ENCODE measurements at places on chromosomes 12 and 14.

DNA sequence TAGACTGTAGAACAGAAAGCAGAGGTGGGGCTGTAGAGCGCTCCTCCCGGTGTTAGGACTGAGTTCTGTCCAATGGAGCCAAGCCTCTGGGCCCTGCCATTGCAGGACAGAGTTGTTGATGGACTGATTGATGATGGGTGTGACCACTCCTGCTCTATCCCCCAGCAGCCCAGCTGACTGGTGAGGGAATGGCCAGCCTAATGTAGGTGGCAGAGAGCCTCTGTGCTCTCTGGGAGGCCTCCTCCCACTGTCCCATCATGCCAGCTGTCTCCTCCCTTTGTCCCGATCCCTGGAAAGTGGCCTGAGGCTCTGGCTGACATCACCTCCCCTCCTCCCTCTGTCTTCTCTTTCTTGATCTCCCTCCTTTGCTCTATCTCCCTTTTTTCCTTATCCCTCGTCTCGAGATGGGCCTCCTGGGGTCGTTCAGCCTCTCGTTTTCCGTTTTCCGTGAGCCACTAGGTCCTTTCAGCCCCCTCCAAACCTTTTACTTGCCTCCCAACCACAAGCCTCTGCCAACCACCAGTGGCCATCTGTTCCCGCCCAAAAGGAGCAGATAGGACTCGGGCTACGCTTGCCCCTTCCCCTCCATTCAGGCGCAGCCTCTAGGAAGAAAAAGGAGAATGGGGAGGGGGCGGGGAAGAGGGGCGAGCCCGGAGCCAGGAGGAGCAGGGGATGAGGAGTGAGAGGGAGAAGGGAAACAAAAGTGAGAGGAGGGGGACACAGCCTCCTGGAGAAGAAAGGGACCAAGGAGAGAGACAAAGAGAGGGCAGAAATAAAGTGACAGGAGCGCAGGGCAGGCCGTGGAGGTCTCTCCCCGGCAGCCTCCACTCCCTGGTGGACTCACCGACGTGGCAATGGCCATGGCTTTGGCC, 572 bp downstream of the EFS start:
- DNase-seq, result no peak

GRCh38 chr12:122023339-122024131, 1.9 kb downstream of the BCL7A start:
- DNase-seq, result no peak

DNA sequence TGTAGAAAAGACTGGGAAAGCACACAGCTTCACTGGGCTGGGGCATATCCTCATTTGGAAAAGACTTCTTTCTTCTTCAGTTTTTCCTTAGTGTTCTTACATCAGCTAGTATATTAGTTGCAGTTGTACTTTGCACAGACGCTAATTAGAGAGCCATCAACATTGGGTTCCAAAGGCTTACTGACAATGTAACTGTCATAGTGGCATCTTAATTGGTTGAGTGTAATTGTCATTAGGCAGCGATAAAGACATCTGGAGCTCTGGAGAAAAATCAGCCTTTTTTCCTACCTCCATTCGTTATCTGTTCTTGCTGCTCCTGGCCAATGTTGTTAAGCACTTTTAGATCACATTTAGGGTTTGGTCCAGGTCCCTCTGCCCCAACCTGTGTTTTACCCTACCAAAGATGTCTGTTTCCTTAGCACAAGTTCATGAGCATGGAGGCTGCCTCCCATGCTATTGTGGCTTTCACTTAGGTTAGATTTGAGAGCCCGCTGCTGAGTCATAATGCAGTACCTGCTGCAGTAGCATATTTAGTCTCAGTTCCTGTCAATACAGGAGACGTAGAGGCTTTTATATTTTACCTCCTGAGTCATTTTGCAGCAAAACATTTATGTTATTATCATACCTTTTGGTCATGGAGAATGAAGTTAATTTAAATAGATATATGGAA, 49.2 kb downstream of the FBXW8 start:
- DNase-seq, result no peak

- DNase-seq, result no peak
Observed at GRCh38 chr14:69873877-69874780, 5.1 kb upstream of the SMOC1 start.

DNA sequence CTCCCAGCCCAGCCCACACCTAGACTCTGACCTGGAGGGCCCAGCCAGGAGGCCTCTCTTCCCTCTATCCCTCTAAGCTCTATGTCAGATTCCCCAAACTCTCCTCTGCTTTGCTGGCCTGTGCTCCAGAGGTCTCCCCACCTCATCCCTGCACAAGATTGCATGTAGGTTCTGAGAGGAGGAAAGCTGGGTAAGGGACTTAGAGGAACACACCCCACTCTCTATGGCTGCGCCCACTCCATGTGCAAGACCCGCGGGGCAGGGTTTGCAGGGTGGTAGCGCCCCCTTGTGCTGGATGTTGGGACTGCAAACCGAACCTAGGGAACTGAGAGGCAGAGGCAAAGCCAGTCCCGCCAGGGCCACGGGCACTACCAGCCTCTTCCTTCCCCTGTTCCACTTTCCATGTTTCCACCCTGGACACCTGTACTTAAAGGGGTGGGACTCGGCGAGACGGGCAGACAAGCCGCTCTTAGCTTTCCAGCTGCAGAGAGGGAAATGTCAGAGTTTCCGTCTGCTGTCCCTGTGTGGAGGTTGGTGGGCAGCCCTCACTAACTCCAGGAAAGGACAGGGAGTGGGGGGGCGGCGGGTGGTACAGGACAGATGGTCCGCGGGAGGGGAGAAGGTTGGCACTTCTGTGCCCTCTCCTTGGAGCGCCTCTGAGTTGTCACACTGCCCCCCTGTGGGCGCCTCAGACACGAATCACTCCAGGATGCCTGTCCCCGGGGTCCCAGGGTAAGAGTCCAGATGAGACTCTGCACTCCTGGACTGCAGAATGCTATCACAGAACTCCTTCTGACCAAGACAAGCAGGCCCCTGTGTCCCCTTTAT, 16.8 kb downstream of the MMP14 start:
- peak; percentile 84 for DNase-seq

- DNase-seq, result no peak
Observed at GRCh38 chr14:21263284-21264024, 5.8 kb downstream of the HNRNPC start.

DNA sequence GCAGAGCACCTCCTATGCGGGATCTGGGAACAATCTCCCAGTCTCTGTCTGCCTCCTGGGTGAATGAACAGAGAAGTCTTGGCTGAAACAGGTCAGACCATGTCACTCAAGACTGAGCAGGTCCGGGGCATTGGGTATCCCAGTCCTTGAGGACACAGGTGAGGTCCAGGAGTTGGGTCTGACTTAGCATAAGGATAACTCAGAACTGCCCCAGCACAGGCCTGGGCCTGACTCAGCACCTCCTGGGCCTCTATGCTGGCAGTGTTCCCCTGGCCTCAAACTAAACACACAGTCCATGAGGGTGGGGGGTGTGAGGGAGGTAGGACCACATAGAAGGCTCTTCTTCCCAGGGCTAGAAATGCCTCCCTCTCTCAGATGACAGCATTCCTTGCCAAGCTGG, 1.5 kb upstream of the SDR9C7 start:
- DNase-seq, result no peak

DNA sequence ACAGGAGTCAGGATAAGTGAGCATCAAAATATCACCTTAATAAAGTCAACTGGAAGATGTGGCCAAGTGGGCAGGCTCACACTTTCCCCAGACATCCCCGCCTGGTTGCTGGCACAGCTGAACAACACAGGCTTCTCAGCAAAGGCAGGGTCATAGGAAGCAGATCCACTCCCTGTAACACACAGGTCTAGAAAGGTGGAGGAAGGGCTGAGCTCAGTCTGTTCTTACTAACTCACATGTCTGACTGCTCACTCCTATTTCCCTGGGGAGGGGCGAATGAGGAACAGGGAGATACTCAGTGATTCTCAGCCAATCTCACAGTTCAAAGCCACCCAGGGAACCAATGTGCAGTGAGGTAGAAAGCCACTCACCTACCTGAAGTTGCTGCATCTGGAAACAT, 45.0 kb upstream of the AMN1 start:
- DNase-seq, result no peak

DNA sequence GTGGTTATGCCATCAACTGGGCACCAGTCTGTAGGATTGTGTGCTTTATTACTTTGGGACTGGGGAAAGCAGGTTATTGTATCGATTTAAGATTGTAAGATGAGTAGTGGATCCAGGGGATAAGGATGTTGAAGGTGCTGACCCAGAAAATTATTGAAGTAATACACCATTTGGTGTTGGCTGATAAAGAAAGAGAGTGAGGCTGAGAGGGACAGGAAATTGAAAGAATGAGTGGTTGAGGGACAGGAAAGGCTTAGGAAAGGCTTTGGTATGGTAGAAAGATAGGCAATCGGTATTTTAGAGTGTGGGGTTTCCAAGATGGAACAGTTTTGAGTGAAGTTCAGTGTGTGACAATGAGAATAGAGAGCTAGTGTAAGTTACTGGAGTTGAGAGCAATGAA, 12.3 kb downstream of the PPHLN1 start:
- DNase-seq, result no peak

- no peak for DNase-seq
Observed at GRCh38 chr14:96231526-96232130, 24.4 kb upstream of the BDKRB1 start.

DNA sequence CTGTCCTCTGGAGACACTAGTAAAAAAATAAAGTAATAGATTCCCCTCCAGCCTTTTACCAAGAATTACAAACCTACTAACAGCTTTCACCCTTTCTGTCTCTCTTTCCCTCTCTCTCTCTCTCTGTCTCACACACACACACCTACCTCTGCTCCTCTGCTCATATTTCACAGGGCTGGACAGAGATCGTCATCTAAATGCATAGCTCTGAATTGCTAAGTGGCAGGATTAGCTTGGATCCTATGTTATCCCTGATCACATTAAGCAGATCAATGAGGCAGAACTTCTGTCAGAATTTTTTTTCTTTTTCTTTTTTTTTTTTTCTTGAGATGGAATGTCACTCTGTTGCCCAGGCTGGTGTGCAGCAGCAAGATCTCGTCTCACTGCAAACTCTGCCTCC, 22.9 kb downstream of the VCPKMT start:
- no peak for DNase-seq

DNA sequence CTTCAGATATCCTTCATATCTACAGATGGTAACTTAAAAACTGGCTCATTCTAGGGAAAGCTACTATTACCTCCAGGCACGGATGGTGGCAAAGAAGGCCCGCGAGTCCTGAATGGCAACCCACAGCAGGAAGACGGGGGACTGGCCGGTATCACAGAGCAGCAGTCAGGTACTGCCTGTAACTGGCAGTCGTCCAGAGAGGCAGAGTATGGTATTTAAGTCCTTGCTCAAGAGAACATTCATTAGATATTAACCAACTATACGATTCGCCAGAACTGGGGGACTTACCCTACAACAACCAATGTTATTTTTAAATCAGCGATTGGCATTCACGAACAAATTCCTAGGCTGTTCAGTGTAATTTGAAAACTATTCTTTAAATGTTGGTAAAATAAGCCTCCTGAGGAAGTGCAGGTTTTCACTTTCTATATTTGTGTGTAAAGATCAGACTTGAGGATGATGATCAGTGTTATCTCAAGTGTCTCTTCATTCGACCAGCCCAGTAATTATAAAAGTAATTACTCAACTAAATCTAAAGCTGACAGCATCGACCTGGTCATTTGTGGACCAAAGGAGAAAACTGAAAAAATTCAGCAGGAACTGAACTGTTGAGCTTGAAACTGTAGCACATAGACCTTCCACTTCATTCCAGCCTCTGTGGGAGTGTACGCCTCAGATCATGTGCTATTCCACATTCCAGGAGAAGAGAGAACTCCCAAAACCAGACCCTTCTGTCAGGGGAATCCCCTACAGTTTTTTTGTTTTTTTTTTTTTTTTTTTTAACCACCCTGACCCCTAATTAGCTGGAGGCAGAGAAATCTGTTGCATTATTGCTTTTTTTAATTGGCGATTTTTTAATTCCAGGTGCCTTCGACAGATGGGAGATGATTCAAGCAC, 75.6 kb downstream of the ESR2 start:
- DNase-seq, result no peak

DNA sequence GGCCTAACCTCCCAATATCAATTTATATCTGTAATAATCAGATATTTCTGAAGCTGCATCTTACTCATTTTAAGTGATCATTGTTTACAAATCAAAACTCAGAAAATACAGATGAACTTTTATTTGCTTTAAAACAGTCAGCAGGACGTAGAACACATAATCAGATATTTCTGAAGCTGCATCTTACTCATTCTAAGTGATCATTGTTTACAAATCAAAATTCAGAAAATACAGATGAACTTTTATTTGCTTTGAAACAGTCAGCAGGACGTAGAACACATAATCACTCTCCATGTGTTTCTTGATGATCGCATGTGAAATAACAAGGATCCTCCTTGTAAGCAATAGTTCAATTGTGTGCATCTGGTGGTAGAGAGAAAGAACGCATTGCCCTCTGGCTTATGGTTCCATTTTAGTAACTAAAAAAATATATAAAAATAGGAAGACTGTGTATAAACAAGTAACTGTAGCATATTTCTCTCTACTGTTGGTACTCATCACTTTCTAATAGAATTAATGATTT, 15.0 kb upstream of the TMTC2 start:
- no peak for DNase-seq

DNA sequence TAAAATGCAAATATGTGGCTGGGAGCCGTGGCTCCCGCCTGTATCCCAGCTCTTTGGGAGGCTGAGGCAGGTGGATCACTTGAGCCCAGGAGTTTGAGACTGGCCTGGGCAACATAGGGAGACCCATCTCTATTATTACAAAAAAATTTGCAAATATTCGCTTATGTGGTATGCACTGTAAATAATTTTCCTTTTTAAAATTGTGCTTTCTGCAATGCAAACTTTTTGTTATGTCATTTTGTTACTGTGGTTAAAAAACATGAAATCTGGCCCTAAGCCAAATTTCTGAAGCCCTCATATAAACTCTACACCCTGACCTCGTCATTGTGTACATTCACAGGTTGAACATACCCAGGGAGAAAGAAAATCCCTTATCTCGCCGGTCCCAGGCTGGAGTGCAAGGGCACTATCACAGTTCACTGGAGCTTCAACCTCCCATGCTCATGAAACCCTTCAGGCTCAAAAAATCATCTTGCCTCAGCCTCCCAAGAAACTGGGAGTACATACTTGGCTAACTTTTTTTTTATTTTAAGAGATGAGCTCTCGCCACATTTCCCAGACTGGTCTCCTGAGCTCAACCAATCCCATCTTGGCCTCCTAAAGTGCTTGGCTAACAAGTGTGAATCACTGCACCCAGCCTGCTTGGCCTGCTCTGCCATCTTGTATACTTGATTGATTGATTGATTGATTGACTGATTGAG, 24.7 kb downstream of the TRAPPC6B start:
- DNase-seq, result no peak

DNA sequence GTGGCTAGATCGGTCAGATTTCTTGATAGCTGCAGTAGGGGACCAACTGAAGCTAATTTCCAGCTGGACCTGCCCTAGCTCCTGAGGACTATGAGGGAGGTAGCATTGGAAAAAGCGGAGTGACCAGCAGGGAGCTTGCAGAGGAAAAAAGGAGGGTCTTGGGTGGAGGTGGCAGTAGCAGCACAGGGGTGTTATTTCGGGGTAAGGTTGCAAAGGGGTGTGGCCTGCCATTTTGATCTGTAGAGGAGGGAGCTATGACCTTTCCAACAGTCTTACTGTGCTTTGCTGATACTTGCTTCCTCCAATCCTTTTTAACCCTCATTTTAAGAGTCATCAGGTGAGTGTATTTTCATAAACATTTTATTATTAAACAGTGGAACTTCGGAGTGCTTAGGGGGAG, 83.8 kb upstream of the NRXN3 start:
- DNase-seq, result no peak
